ENCODE measurements at places on chromosomes 4 and X.

DNA sequence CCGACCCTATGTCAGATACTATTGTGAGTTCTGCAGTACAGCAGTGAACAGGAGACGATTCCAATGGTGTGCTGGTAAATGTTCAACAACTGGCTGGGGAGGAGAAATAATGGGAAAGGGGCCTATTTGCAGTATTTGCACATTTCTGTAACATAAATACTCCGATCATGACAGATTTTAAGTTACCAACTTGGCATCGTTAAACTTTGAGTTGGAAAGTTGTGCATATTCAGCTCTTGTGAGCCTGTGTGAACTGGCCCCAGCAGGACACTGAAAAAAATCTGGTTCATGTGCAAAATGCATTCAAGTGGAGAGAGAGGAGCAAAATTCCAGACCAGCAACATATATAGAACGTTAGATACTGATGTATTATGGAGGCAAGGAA, 175.0 kb downstream of the MAPK10 start:
- DNase-seq, result no peak

GRCh38 chr4:11488657-11489452, 60.2 kb upstream of the HS3ST1 start:
- DNase-seq, result no peak

GRCh38 chrX:21153033-21153432, 221.2 kb upstream of the CNKSR2 start:
- DNase-seq, result no peak

GRCh38 chr4:145075742-145076468, 22.1 kb downstream of the ANAPC10 start:
- no peak for DNase-seq

DNA sequence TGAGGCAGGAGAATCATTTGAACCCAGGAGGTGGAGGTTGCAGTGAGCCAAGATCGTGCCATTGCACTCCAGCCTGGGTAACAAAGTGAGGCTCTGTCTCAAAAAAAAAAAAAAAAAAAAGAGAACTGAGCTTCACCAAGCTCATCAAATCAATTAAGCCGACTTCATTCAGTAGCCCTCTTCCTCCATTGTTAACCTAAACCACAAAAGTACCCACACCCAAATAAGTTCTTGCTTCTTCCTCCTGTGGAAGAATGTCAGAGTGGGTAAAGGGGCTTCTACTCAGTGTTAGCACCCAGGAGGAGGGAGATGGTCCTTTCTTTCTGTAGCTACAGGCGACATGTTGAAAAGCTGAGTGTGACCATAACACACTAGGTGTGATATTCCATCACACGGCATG, 58.6 kb upstream of the CHRNA9 start:
- DNase-seq, result no peak

- DNase-seq, result no peak
Measured at GRCh38 chr4:1869530-1870327, 1.5 kb upstream of the NSD2 start.

GRCh38 chrX:110669572-110669971, 126.0 kb downstream of the CHRDL1 start:
- DNase-seq, result no peak

- DNase-seq, result no peak
Measured at GRCh38 chr4:174340714-174341113, 57.0 kb downstream of the CEP44 start.

- DNase-seq, result no peak
Measured at GRCh38 chrX:53511322-53511721, 77.2 kb upstream of the HSD17B10 start.

DNA sequence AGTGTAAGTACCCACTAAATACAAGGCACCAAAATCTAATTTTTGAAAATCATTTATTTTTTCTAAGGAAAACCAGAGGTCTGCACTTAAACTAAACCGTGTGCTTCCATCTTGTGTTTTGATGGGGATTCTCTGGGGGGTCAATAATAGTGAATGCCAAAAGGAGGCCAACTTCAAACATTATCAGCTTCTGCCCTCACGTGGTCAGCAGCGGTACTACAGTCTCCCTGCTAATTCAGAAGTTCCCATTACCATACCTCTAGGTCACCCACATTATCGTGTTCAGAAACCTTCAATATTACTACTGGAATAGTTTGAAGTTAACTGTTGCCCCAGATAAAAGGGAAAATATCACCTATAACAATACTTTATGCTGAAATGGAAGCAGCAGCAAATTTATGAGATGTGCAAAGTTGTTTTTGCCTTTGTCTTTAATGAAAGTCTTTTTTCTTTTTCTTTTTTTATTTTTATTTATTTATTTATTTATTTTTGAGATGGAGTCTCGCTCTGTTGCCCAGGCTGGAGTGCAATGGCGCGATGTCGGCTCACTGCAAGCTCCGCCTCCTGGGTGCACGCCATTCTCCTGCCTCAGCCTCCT, 17.3 kb downstream of the CTPS2 start:
- no peak for DNase-seq

GRCh38 chrX:34371754-34372153, 239.6 kb upstream of the FAM47A start:
- DNase-seq, result no peak

DNA sequence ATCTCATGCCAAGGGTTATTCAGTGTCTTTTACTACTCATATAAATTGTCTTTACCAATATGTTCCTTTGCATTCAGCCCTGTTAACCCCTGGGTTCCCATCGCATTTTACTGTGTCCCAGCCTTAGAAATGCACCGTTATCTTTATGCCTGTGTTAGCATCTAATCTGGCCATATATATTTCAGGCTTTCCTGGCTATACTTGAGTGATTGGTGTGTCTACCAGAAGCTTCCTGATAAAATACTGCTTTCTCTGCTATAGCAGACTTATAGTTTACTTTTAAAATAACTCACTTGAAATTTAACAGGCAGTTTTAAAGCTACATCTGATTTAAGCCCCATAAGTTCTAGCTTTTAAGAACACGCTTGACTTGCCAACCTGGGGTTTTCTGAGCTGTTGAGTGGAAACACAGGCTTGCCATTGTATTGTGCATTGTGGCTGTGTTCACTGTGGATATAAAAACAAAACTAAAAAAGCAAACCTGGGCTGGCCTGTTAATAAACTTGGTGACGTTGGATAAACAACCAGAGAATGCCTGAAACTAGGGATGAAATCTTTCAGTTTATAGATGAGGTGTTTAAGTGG, 185.3 kb upstream of the TAPT1 start:
- peak; percentile 67 for DNase-seq

DNA sequence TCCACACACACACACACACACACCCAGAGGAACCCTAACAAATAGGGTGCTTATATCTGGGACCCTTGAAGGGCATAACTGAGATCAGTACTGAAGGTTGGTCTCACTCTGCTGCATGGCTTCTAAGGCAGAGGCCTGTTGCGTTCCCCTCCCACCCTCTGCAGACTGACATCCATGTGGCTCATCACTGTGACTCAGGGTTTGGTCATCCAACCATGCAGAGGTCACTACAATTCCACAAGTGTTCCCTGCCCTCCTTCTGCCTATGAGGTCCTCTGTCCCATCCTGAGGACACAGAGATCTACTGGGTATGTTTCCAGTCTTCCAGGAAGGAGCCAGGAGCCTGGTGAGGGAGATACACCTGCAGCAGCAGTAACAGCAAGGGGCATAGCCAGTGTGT, 55.8 kb downstream of the XAGE2 start:
- no peak for DNase-seq

- no peak for DNase-seq
Measured at GRCh38 chrX:28889591-28890090, 302.4 kb downstream of the IL1RAPL1 start.

GRCh38 chr4:6273661-6273990, 4.0 kb downstream of the WFS1 start:
- no peak for DNase-seq

GRCh38 chrX:65035446-65035770, 59.2 kb upstream of the ZC4H2 start:
- no peak for DNase-seq

- no peak for DNase-seq
Measured at GRCh38 chrX:12979616-12980015, 4.7 kb downstream of the TMSB4X start.

DNA sequence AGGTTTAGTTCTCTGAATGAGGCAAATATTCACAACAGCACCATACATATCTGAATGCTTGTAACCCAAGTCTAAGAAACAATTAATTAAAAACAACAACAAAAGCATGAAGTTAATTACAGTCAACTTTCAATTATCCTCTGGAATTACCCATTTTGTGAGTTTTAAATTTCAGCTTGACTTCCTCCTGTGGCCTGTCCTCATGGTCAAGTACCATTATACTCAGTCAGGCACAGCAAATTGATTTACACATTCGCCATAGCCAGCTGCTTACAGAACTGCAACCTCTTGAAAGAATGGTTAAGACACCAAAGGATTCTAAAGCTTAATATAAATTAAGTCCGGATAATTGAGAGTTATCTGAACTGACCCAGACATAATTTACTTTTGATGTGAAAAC, 306.5 kb downstream of the CAMK2D start:
- peak; percentile 73 for DNase-seq

- no peak for DNase-seq
Measured at GRCh38 chr4:101948055-101948454, 157.5 kb downstream of the BANK1 start.

DNA sequence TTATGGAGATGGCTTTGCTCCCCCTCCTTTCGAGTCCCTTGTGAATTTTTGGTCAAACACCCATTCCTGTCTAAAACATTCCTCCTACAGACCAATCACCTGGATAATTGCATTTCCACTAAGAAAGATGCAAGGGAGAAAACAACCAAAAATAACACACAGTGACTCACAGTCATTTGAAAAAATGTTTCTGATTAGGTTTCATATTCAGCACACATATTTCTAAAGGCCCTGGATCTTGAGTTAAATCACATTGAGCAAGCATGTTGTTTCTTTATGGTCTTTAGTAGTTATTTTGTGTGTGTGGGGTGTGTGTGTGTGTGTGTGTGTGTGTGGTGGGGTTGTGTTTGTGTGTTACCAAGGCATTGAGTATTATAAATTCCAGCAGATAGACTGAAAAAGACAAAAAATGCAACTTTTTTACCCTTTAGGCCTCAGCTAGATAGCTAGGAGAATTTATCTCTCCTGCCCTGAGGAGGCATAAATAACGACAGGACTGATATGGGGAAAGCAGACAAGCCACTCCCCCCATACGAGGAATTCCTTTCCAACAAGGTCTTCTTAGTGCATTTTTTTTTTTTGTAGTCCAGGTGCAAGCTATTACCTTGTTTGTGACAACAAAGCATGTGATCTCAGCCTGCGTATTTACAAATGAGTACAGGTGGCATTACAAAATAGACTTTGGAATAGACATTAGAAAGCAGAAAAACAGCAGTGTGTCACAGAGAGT, 265.4 kb upstream of the ADGRL3 start:
- DNase-seq, result no peak

GRCh38 chr4:1347410-1347864, 429 bp downstream of the UVSSA start:
- peak; percentile 78 for DNase-seq

- DNase-seq, result no peak
Measured at GRCh38 chrX:15546745-15547144, 46.1 kb downstream of the BMX start.

- DNase-seq, result no peak
Measured at GRCh38 chr4:125507141-125507540, 192.4 kb downstream of the FAT4 start.

Data from kidney (tissue), 22 donors.